Activated T-helper 1 cell treated with Interleukin-2 at 50 U/mL for 16 hours (primary cell): ENCODE measurements at places on chromosomes 1 and 21.

- no peak for DNase-seq
Observed at GRCh38 chr1:28313702-28314546, 14.9 kb upstream of the MED18 start.

DNA sequence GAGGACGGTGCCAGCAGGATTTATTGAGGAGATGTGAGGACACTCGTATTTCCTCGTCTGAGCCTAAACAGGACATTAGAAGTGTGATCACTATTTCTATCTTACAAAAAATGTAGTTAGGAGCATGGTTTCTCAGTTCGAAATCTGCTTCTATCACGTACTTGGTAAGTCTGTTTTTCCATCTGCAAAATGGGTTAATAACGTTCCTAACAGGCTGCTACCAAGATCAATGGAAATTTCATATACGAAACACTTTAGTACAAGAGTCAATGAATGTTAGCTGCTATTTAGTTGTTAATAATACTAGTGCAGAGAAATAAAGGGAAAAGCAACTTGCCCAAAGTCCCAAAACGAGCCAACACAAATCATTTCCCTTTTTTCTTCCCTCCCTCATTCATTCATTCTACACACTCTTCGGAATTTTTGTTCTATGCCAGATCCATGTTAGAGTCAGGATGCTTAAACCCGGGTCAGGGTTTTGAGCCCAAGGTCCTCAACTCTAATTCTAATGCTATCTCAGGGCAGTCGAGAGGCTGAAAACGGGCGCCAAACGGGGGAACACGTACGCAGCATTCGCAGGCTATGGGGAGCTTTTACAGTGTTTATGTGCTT is 608 bp downstream of the SNRNP40 start:
- no peak for DNase-seq

DNA sequence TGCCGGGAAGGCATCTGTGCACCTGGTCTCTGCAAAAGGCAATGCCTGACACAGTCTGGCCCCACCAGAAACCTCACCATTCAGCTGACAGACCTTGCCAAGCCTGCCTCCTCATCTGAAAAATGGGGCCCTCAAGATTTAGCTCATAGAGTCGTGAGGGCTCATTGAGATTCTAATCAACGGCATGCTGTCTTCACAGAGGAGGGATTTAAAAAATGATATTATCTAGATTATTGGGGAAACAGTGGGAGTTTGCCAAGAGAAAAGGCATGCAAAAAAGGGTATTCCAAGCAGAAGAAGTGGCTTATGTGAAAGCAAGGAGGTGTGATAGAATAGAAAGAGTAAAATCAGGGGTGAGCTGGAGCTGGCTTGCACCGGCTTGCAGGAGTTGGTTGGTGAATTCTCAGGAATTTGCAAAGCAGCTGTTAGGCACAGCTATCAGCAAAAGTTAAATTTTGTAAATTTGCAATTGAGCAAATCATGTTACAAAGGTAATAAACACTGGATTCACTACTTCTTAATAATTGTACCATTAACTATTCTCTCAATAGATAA is 91.7 kb upstream of the WNT4 start:
- DNase-seq: no peak

DNA sequence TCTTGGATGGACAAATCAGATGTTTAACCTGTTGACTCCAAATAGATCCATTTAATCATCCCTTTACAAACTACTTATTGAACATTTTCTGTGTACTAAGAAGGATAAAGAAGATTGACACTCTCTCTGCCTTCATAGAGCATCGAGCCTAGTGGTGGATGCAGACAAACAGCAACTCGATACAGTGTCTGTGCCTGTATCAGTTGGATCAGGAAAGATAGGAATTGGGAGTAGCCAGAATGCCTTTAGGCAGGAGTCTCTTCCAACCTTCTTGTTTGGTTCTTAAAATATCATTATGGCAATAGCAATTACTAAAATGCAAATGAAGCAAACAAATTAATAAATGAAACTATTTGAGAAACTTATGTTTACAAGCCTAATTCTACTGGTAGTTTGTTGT is 89.0 kb upstream of the RAVER2 start:
- no peak for DNase-seq

GRCh38 chr21:26425576-26425975 is 147.5 kb downstream of the CYYR1 start:
- no peak for DNase-seq

- DNase-seq: no peak
Observed at GRCh38 chr1:206631085-206631509, 4.2 kb upstream of the DYRK3 start.

GRCh38 chr1:186307445-186307844 is 67.6 kb downstream of the TPR start:
- DNase-seq: no peak

GRCh38 chr1:205569411-205570172 is 62.2 kb downstream of the ELK4 start:
- no peak for DNase-seq

GRCh38 chr1:213828867-213829266 is 158.9 kb upstream of the PROX1 start:
- no peak for DNase-seq

DNA sequence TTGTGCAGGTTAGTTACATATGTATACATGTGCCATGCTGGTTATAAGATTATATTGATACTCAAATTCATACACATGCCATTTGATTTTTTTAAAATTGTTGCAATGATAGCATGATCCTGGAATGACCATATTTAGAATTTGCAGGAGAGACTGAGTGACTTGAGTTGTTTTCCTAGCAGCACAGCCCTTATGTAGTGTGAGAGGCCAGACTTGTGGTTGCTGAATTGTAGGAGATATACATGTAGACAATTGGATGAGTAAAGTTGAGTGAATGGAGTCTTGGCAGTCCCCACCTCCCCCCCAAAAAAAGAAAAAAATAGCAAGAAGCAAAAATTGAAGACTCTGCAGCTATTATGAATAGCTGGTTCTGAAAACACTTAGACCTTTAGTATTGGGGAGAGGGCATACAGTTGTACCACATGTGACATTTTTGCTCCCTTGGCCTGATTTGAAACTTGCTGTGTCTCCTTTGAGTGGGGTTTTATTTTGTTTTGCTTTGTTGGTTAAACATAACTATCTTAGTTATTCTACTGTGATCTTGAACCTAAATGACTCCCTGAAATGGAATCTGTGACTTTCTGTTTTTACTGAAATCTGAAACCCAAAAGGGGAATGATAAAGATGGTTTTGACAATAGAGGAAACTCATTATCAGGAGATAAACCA is 280.3 kb downstream of the HMCN1 start:
- no peak for DNase-seq

GRCh38 chr1:1063945-1064831 is 9.9 kb downstream of the RNF223 start:
- DNase-seq: peak; percentile 66

DNA sequence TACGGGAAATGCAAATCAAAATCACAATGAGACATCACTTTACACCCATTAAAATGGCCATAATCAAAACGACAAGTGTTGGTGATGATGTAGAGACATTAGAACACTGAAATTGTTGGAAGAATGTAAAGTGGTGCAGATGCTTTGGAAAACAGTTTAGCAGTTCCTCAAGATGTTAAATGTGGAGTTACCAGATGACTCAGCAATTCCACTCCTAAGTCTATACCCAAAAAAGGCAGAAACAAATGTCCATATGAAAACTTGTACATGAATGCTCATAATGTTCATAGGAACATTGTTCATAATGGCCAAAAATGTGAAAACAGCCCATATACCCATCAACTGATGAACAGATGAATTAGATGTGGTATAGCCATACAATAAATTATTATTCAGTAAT is 267.4 kb downstream of the KCNH1 start:
- no peak for DNase-seq

DNA sequence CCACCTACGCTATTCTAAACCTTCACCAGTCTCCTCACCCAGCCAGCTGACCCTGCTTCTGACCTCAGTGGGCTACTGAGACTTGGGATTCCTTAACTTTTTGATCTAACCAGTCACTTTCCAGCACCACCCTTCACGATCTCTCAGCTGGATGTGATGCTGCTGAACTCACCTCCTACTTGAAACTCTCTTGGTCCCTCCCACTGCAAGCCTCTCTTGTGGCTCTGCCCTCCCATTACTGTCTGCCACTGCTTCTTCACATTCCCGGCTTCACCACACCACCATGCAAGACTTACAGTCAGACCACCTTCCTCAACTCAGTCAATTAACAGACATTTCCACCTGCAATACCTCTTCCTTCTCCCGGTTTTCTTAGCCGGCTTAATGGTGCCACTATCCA is 6.3 kb downstream of the TAF5L start:
- no peak for DNase-seq

DNA sequence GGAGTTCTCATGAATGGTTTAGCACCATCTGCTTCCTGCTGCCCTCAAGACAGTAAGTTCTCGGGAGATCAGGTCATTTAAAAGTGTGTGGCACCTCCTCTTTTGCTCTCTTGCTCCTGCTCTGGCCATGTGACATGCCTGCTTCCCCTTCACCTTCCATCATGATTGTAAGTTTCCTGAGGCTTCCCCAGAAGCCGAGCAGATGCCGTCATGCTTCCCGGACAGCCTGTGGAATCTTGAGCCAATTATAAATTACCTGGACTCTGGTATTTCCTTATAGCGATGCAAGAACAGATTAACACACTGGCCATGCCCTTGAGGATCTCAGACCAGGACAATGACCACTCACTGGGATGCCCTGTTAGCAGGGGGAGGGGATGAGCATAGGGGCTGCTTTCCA is 212.3 kb downstream of the MATN1 start:
- no peak for DNase-seq

DNA sequence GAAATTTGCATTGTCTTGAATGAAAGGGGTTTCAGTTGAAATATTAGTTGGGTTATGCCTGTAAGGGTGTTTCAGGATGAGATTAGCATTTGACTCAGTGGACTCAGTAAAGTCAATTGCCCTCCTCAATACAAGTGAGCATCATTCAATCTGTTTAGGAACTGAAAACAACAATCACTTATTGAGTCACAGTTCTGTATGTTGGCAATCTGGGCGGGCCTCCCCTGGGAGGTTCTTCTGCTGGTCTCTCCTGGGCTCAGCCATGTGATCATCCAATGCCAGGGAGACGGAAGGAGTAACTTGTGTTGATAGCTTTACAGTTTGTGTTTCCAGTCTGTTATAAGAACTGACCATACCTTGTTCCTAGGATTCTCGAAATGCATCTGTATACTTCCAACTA is 262.9 kb upstream of the RUNX1 start:
- no peak for DNase-seq

DNA sequence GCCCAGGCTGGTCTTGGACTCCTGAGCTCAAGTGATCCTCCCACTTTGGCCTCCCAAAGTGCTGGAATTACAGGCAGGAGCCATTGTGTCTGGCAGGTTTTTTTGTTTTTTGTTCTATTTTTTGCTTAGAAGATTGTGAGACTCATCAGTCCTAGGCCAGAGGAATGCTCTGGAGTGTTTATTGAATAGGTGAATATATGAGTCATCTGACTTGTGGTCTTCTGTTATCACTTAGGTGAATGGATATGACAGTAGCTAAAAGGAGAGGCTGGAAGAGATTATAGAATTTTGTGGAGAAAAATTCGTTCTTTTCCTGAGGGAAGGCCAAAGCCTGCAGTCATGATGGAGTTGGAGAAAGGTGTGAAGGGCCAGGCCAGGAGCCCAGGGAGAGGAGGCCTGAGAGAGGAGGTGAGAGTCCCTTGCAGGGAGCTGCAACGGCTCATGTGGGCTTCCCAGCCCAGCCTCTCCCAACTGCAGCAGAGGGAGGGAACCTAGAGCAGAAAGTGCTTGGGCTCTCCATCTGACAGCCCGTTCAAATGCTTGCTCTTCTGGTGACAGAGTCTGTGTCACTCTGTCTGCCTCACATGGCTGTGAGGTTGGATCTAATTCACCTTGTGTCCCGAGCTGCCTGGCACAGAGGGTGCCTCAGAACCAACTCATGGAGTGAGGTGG is 31.6 kb upstream of the ACOT11 start:
- no peak for DNase-seq

DNA sequence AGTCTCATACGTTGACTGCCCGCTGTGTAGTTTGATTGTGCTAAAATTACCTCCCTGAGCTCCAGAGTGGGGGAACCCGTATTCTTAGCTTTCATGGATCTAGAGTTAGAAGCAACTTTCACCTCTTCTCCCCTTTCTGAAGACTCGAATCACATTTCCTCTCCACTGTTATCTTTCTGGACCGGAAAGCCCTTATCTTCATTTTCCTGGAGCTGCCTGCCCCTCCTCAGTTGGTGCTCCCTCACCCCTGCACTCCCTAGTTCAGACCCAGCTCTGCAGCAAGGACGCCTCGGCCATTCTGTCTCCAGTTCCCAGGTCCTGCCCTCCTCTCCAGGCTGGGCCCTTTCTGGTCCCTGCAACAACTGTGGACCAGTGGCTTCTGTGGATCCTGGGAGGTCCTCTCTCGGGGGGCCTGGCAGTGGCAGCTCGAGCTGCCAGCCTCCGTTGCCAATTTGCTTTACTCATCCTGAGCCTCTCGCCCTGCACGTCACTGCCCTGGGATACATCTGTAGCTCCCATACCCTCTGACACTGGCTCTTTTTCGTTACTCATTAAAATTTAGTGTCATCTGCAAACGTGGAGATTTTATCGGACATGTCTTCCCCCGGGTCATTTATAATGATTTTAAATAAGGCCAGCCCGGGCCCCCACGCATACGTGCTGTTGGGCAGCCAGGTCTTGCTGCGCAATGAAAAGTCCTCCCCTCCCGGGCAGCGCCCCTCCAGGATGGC is 141.5 kb upstream of the VAMP3 start:
- DNase-seq: no peak

- DNase-seq: no peak
Observed at GRCh38 chr21:38242061-38242460, 14.7 kb upstream of the KCNJ15 start.

GRCh38 chr1:18882486-18882885 is 19.9 kb downstream of the ALDH4A1 start:
- DNase-seq: no peak

DNA sequence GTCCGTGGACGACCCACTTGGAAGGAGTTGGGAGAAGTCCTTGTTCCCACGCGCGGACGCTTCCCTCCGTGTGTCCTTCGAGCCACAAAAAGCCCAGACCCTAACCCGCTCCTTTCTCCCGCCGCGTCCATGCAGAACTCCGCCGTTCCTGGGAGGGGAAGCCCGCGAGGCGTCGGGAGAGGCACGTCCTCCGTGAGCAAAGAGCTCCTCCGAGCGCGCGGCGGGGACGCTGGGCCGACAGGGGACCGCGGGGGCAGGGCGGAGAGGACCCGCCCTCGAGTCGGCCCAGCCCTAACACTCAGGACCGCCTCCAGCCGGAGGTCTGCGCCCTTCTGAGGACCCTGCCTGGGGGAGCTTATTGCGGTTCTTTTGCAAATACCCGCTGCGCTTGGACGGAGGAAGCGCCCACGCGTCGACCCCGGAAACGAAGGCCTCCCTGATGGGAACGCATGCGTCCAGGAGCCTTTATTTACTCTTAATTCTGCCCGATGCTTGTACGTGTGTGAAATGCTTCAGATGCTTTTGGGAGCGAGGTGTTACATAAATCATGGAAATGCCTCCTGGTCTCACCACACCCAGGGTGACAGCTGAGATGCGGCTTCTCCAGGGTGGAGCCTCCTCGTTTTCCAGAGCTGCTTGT is 32.4 kb downstream of the PRMT2 start:
- no peak for DNase-seq

- DNase-seq: no peak
Observed at GRCh38 chr21:46454142-46454541, 4.5 kb upstream of the DIP2A start.
